ENCODE measurements at places on chromosomes 3 and 15.

DNA sequence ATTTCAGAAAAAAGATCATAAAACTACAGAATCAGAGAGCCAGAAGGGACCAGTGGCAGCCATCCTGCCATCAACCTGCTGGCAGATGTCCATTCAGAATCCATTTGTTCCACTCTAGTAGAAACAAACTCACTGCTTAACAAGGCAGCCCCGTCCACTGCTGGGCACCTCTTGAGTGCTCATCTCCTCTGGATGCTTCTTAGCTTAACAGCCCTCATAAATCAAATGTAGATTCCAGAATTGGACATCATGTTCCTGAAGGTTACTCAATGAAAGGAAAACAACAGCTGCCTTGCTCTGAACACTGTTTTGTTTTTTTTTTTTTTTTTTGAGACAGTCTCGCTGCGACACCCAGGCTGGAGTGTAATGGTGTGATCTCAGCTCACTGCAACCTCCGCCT is 37.3 kb downstream of the ABCC5 start:
- no peak for DNase-seq

DNA sequence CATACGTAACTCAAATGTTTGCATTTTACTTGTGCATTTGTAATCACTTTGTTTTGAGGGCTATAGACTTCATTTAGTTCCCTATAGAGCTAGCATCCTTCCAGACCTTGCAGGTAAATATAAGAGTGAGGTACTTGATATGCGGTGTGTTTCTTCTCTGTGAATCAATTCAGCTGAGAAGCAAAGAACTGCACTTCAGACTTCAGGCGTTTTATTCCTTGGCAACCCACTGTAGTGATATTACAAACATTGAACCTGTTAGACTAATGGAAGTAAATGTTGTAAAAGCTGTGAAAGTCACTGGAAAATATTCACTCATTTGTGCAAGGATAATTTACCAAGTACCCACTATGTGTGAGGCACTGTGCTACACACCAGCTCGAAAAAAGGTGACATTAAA is 94.1 kb upstream of the CHL1 start:
- DNase-seq: no peak

- no peak for DNase-seq
Measured at GRCh38 chr3:186843039-186843432, 526 bp downstream of the ADIPOQ start.

- DNase-seq: no peak
Measured at GRCh38 chr3:59884409-59884808, 834.6 kb upstream of the CFAP20DC start.

- DNase-seq: no peak
Measured at GRCh38 chr3:192917028-192917403, 640 bp downstream of the MB21D2 start.

DNA sequence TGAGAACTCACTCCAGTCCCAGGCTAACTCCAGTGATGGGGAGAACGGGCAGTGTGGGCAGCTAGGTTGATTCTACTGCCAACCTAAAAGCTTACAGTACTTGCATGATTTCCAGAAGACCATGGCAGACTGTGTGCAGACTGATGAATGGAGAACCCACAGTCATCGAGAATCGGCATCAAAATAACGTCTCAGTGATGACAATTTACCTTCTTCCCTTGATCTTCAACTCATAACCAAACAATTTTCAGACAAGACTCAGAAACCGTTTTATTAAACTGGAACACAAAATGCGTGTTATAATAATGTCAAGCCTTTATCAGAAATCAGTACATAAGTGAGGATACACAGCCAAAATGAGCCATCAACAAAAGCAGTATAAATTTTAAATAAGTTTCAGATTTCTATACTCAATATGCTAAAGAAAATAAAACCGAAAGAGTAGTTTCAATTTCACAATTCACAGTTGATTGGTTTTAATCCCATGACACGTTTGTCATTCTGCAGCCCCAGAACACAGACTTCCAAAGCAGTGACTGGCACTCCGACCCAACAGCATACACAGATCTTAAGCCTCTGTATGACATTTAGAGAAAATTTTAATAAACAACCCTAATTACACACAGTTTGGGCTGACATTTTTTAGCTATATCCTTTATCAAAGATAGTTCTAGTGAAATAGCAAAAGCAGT is 54.5 kb downstream of the ZMAT3 start:
- no peak for DNase-seq

GRCh38 chr3:130276203-130276803 is 69.2 kb upstream of the COL6A5 start:
- DNase-seq: peak; percentile 17

- no peak for DNase-seq
Measured at GRCh38 chr15:55775316-55775715, 32.4 kb upstream of the PRTG start.

DNA sequence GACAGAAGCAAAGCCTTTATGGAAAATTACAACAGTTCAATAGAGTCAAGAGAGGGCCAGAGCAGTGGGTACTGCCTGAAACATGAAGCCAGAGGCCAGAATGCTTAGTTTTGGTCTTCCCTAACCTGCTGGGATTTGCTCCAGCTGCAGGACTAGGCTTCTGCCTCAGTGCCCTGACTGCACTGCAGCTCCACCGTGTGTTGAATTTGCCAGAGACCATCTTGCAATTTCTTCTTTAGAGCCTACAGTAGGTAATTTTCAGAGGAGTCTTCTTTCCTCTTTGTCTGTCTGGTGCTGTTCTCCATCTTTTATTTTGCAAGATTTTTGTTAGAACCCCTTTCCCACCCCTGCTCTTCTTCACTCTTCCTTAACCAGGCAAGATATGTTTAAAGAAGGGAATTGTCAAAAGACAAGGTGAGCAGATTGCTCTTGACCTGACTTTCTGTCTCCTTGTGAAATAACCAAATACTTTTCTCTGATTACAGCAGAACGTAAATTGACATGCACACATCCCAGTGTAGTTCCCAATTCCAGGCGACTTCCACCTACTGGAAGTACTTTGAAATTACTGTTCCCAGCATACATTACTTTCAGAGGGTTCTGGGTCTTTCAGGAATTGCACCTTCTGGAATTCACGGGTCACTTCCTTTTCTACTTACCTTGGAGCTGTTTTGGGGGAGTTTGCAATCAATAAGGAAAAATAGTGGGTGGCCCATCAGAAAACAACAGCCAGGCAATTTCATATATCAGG is 161.2 kb downstream of the MINAR1 start:
- DNase-seq: no peak

GRCh38 chr15:70453238-70453637 is 310.1 kb downstream of the UACA start:
- DNase-seq: no peak

DNA sequence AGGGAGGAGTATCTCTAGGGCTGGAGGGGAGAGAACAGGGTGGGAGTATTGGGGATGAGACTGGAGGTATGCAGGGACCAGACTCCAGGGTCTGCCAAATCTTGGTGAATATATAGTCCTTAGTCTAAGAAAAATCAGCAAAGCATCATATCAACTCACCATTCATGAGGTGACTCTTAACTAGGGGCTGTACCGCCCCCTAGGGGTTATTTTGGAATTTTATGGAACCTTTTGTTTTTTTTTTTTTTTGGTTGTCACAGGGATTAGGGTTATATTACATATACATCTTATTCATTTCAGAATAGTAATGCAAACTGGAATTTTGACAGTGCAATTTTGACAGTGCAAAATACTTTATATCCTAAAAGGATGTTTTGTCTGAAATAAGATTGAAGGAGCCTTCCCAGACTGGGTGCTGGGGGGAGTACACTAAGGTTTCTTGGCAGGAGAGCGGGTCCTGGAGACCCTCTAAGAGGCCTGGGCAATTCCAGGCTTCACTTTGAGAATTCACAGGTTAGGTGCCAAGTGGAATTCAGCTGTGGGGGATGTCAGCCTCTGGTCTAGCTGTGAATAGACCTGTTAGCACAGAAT is 7.5 kb downstream of the CMTM7 start:
- peak; percentile 42 for DNase-seq

- DNase-seq: no peak
Measured at GRCh38 chr3:141552440-141552991, 65.7 kb downstream of the RASA2 start.

DNA sequence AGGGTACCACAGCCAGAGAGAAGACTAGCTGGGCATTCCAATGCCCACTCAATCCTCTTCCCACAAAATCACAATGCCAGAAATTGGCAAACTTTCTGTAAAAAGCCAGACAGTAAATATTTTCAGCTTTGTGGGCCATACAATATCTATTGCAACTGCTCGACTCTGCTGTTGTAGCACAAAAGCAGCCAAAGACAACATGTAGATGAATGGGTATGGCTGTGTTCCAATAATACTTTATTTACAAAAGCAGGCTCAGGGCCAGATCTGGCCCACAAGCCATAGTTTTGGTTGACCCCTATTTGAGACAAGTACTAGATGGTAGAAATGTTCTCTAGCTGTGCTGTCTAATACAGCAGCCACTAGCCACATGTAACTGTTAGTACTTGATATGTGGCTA is 330.9 kb downstream of the ERC2 start:
- peak; percentile 26 for DNase-seq

DNA sequence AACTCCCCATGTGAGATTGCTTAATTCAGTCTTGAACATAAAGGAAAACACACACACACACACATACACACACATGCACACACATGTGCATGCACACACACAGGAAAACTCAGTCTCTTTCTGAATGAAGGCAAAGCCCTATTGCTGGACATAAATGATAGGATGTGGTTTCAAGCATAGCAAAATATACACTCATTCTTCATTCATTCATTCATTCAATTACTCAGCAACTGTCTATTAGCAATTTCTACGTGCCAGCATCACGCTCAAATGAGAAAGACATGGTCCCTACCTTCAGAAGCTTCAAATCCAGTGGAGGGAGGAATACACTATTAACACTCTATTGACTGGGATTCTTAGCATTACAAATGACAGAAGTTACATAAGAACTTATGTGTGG is 41.8 kb upstream of the UBE2E2 start:
- no peak for DNase-seq

GRCh38 chr15:25863111-25863967 is at the start of gene ATP10A:
Gene ATP10A, minus strand, starts transcription at chr15:25863327. Its CDS starts 231 bp downstream, at chr15:25863096.
- DNase-seq: no peak

DNA sequence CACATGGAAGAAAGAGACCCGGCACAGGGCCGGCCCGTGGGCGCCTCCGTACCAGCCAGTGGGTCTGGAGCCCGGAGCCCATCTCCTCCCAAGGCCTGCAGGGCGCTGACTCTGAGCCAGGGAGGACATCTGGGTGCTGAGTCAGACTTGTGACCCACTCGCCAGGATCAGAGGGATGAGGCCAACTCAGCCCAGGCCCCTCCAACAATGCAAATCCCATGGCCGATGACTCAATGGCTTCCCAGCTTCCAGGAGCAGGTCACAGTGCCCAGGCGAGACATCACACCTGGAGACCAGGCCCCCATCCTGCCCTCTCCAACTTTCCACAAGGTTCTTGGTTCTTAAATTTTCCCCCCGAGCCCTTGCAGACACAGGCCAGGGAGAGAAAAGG is 95.1 kb downstream of the LRIG1 start:
- peak; percentile 63 for DNase-seq

- DNase-seq: no peak
Measured at GRCh38 chr3:1774597-1774996, 324.1 kb upstream of the CNTN4 start.

DNA sequence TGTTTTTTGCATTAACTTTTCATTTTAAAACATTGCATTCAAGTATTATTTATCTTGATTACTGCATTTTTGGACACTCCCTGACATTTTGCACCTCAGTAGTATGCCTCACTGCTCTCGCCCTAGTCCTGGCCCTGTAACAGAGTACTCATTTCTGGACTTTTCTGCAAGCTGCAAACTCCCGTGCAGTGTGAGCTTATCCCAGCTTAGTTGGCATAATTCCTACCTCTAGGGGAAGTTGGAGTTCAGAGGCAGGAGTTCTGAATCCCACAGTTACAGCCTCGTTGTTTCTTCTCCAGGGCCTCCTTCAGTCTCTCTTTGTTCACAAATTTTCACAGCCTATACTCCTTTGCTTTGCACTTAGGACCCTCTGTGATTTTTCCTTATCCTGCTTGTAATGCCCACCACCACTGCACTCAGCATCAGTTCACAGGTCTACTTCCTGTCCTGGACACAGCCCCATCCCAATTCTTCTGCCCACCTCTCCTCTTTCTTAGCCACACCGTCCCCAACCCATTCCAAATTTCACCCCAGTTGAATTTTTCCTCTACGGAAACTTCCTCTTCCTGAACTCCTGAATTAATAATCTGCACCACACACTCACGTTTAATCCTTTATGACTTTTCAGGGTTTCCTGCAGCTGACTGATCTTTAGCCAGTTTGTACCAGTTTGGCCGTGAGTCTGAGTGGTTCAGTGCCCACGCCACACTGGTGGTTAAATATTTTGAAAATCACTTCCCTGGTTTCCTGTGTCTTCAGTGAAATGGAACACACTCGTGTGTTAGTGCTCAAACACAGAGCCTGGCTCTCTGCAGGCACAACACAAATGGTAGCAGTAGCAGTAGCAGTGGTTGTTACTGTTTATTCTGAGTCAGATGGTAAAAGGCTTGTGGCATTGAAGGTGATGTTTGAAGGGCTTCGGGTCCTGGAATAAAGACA is 6.3 kb upstream of the CTSH start:
- no peak for DNase-seq

GRCh38 chr3:18386274-18386890 is 38.8 kb downstream of the SATB1 start:
- no peak for DNase-seq

- no peak for DNase-seq
Measured at GRCh38 chr3:71393093-71393492, 190.4 kb downstream of the FOXP1 start.

- no peak for DNase-seq
Measured at GRCh38 chr3:46496746-46497555, 825 bp upstream of the RTP3 start.

DNA sequence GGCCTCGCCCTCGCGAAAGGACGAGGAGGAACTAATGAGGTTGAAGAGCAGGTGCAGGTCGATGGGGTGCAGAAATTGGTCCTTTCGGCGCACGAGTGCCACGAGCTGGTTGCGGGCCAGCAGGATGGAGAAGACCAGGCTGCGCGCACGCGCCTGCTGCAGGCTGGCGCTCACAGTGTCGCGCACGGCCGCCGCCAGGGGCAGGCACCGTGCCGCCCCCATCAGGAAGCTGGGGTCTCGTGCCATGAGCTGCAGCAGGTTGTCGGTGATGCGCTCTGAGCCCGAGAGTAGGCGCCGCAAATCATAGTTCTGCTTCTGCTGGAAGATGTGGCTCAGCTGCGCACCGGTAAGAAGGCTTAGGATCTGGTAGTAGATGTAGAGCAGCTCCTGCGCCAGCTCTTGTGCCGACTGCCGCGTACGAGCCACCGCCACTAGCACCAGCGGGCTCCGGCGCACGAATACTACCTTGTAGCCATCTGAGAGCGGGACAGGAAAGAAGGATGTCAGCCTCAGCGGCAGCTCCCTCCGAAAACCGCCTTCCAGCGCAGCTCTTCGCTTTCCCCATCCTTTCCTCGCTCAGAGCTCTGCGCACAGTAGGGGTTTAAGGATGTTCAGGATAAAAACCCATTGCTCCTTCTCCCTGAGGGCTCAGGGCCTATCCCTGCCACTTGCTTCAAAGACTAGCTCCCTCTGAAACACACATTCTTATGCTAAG is 6.9 kb upstream of the MST1R start:
- no peak for DNase-seq
